ENCODE measurements at places on chromosomes 5 and 9.

DNA sequence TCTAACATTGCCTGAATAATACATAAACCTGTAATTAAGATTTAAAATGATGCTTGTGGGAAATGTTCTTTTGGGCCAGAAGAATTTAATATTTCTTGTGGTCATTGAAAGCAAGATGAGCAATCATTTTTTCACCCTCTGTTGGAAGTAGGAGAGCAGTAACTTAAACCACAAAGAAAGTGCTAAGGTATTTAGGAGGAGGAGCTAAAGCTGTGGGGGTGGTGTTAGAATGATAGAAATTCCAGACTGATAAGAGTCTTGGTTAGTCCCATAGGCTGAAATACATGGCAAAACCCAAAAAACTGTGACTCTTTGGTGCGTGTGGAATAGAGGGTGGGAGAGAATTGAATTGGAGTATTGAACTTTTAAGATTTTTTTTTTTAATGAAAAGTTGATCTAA is 247.0 kb downstream of the YTHDC2 start:
- no peak for DNase-seq

GRCh38 chr5:9188131-9188530 is 357.7 kb downstream of the SEMA5A start:
- no peak for DNase-seq

DNA sequence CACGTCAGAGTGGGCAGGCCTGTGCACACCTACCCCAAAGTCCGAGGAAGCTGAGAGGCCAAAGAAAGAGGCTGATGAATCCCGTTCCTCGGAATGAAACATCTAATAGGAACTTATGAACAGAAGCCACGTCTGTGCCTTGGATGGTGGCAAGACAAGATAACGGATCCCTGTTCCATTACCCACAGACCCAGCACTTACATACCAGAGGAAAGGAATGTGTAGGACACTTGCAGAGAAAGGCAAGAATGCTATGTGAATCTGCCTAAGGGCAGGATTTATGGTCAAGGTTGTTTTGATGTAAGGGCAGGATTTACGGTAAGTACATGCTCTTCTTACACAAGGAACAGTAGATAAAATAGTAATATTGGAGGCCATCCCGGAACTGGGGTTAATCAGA is 93.2 kb downstream of the WDR41 start:
- DNase-seq = no peak

DNA sequence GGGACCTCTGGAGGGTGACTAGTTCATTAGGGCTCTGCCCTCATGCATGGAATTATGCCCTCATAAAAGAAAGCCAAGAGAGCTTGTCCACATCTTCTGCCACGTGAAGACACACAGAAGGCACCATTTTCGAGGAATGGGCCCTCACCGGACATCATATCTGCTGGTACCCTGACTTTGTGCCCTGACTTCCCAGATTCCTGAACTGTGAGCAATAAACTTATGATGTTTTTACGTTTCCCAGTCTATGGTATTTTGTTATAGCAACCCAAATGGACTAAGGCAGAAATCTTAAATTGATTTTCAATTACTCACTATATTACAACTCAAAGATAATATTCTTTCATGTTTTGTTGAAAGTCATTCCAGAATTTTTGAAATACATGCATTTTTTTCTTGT is 163.8 kb upstream of the PAPPA start:
- DNase-seq = no peak

DNA sequence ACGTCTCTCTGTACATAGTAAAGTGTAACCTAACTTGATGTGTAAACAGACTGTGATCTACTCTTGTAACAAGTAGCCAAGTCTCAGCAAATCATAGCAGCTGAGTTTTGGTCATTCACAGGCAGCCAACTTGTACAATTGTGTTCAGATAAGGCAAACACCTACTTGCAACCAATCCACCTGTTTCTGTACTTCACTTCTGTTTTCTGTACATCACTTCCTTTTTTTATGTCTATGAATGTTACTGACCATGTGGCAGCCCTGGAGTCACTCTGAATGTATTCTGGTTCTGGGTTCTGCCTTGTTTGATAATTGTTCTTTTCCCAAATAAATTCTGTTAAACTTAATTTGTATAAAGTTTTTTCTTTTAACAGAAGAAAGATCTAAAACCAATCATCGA is 26.0 kb downstream of the RLN2 start:
- no peak for DNase-seq

DNA sequence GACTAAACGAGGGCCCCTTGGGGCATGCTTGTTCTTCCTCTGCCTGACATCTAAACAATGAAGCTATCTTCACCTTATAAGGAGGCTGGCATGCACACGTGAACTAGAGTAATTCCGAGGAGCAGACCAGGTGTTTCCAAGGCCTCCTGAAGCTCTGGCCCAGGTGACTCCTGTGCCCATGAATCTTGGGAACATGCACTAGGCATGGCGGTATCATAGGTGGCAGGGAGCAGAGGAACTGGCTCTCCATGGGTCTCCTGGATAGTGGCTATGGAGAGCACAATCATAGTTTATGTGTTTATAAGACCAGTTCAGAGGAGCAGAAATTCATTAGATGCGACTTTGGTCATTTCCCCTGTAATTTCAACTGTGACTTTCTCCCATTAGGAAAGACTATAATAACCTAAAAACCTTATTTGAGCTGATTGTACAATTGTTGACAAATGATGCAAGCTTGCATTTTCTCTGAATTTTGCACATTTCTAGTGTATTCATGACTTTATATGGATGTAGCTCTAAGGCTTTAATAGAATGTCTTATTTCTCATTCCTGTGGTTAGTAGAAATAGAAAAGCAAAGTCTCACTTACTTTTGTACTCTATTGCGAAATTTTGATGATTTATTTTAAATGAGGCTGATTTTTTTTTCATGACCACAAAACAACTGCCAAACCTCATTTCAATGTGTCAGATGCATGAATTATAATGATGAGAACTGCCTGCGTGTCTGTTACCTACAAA is 135.3 kb upstream of the RPS23 start:
- DNase-seq = no peak

DNA sequence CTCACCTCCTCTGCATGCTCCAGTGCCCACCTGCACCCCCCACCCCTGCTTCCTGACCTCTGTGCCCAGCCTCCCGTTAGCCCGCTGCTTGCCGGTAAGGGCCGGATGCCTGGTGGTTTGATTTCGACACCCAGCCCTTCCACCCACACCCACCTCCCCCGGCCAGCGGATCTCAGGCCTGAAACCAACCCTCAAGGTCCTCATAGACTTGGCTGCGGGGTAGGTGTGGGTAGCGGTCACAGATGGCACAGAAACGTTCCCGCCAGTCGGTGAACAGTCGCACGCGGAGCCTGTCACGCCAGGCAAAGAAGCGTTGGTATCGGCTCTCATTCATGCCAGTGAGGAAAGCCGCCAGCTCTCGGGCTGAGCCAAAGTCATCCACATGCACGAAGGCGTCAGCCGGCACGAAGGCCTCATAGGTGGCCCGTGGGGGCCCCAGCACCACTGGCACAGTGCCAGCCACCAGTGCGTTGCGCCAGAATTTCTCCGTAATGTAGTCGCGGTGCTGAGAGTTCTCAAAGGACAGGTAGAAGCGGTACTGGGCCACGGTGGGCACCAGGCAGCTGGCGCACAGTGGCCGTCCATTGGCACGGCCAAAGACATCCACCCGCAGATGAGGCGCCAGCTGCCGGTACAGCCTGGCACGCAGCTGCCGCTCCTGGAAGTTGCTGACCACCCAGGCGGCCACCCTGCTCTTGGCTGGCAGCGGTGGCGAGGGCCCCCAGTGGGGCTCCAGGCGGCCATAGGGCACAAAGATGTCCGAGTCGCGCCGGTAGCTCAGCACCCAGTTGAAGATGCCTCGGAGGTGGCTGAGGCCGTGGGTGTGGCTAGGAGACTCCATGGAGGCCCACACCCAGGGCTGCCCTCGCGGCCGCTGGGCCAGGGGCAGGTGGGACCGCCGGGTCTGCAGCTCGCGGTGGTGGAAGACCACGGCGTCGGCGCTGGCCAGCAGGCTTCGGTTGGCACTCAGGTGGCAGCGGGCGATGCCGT is 1.1 kb downstream of the FUT7 start:
- no peak for DNase-seq

GRCh38 chr5:71615809-71616208 is 28.7 kb downstream of the MCCC2 start:
- DNase-seq = no peak
